GM12878 (cell line): ENCODE measurements at places on chromosomes 2 and 18.

DNA sequence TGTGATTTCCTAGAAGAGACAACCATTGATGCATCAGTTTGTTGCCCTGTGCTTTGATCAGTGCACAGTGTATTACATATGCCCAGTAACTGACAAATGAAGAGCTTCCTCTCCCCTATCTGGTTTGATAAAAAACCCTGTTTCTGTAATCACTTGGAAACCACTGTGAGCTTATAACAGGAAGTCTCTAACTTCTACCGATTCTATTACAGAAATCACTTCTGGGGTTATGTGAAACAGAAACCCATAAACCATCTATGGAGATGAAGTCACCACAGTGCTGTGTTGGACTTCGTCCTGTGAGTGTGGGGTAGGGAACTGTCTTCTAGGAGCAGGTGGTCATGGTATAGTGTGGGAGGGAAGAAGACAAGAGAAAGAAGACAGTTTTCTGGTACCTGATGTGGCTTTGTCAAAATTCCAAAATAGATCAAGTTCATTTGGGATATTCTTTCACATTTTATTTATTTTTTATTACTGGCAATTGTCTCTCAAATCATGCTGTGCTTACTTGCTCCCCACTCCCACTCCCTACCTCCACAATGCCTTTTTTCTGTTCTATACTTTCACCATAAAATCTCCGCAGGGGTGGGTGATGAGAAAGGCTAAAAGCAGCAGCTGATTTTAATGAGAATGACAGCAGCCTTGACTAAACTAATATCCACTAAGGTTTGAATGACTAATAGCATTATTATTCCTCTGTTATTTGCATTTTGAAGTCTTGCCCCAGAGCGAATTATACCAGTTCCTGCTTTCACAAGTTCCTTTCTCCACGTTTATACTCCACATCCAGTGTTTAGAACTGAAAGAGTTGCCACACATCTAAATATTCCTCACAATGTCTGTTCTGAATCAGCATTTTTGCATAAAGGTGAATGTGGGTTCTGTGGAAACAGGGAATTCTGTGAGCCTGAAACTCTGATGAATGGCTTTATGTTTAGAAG, 41.7 kb upstream of the RND3 start:
- DNase-seq, result peak; percentile 45

DNA sequence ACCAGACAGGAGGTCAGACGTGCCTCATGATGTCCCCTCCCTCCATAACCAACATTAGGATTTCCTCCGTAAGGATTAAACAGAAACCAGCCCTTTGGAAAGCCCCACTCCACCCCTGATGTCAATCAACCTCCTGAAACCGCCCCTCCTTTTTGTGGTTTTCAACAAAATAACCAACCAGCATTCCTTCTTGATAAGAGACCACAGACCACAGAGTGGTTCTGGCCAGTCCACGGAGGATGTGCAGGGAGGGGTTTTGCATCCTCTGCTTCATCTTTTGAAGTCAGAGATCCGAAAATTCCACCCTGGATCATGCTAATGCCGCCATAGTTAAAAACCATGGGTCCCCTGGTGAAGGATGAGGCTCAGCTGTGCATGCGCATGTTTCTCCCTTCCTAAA, 180.0 kb upstream of the CCDC150 start:
- no peak for DNase-seq

GRCh38 chr2:46836295-46837111, 79.1 kb downstream of the MCFD2 start:
- no peak for DNase-seq

DNA sequence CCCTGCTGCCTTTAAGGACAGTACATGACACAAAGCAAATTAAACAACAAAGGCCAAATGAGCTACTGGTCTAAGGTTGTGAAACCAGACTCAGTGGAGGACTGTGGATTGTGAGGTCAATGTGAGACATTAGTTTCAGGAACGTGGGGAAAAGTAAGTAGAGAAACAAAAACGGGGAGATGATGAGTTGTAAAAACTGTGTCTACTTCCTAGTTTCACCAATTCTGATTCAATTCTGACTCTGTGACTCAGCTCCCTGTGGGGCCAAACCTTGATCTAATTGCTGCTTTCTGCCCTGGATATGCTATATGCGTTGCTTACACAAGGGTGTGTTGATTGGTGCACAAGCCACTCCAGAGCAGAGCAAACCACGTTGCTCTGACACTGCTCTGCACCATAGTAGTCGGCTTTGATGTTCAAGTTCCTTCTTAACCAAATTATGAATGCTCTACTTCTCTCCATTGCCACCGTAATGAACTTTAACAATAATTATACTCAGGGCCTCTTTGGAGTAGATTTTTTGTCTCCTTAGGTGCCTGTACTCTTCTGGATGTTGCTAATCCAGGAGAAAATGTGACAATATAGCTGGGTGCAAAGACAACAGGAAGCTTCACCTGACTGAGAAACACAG, 1640.1 kb upstream of the CELF4 start:
- no peak for DNase-seq

DNA sequence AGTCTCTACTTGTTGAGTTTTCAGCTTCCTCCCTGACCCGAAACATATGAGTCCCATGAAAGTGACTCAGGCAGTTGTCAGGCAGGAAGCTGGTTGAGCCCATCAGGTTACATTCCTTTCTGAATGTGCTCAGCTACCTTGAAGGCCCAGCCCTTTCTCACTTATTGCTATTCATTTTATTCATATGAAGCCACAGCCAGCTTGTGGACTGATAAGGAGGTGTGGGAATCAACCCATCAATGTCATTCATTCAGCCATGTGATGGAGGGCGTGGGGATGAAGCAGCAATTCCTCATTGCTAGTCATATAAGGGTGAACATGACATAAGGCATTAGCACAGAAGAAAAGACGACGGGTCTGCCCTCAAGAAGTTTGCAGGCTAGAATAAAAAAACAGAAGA, 5.3 kb upstream of the VPS4B start:
- no peak for DNase-seq
